ENCODE measurements at places on chromosomes 5 and 9. TPM values are rescaled to one million over a fixed set of nuclear protein-coding genes. Genes with fewer than 3 reads are reported as not detected.

TAF7 gene
- 70.4 TPM for total RNA-seq

GRCh38 chr9:18595597-18595996 lies 121.6 kb downstream of the ADAMTSL1 start:
- DNase-seq, result no peak

TLX3 gene
- total RNA-seq, result not detected

- no peak for DNase-seq
These were observed 9.9 kb upstream of the HMCN2 start for GRCh38 chr9:130255631-130256134.

PCDHGB3 gene
- 2.0 TPM for total RNA-seq

GRCh38 chr5:156474251-156474650 lies 147.3 kb downstream of the SGCD start:
- no peak for DNase-seq

DNA sequence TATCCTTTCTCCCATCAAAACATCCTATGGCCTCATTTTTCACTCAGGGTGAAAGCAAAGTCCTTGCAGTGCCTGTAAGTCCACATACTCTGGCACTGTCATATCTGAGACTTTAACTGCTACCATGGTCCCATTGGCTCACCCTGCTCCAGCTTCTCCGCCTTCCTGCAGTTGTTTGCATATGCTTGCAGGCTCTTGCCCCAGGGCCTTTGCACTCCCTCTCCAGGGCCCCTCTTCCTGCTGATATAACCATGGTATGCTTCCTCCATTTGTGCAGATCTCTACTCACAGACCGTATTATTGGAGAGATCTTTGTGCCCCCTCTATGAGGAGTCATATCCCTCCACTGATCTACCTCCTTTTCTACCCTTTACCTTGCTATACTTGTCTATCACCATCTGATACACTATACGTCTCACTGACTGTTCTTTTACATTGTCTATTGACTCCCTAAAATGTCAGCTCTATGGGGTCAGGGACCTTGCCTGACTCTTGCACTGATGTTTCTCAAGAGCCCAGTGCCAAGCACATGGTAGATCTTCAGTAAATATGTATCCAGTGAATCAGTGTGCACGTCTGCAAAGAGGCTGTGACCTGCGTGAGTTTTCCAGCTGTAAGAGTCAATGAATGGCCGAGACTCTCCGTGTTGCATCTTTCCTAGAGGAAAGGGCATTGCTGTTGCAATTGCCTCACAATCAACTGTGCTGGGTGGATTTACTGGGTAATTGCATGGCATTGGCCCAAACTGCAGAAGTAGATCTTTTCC lies 81.7 kb upstream of the CPEB4 start:
- DNase-seq, result no peak

DNA sequence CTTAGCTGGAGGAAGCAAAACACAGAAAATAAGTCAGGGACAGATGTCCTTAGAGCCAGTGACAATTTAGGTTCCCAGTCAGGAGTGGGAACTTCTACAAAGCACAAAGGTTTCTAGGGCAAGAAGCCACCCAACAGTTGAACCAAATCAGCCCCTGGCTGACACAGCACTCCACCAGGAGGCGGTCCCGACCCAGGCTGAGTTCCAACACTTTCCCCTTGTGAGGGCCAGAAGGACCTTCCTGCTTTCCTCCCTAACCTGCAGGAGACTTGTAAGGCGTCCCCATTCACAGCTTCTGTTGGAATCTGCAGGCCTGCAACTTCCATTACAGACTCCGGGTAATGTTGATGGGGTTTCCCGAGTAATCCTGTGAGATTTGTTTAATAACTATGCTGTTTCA lies 416.4 kb upstream of the IRX1 start:
- DNase-seq, result no peak

C5orf52 gene
- total RNA-seq, result 3.5 TPM

SPATA9 gene
- total RNA-seq, result 1.2 TPM

KCTD16 gene
- total RNA-seq, result 0.22 TPM

TAF1L gene
- total RNA-seq, result not detected

S100Z gene
- not detected for total RNA-seq
